Osteoblast (primary cell): ENCODE measurements at places on chromosomes 6 and 20. TPM values are rescaled to one million over a fixed set of nuclear protein-coding genes. Genes with fewer than 3 reads are reported as not detected.

The GNL1 gene
- total RNA-seq = 56.5 and 64.8 TPM in 2 replicates

- DNase-seq = no peak
- H3K27ac ChIP-seq = no peak overlapping the region
- H3K4me3 ChIP-seq = no peak overlapping the region
- no peaks in the 10 kb centered on the region for H3K36me3 ChIP-seq
These were observed 249.3 kb upstream of the PLN start for GRCh38 chr6:118298476-118299427.

DNA sequence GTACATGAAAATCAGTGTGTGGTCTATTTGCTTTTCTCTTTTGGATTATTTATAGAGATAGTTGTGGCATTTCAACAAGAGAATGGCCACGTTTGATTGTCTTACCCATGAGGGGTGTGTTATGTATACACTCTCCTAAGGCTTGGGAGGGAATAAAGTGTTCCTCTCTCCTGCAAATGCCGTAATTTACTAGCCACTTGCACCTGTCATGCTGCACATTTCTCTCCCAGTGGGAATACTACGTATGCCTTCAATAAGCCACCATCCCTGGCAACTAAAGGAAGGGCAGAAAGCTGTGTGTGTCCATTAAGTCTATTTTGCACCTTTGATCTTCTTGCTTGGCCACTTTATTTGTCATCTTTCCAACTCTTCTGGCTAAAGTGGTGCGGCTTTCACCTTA, 541.2 kb downstream of the QKI start:
- H3K27ac ChIP-seq = no peak overlapping the region
- DNase-seq = no peak

DNA sequence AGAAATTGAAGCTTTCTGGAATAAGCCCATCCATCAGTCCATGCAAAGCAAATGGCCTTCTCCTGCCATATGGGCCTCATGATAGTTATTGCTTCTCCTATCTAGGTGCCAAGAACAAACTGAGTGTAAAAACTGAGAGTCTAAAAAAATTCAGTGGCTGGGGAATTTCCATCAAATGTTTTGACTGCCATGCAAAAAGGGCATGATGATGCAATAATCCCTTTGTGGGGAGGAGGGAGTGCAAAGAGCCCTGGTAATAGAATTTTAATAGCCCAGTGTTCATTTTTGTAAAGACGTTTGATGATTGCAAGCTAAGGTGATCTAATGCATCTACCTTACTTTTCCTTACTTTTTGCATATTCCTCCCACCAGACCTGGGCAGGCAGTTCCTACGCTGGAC, 683.7 kb downstream of the EPM2A start:
- DNase-seq = peak; percentile 62
- no peak overlapping the region for H3K27ac ChIP-seq
- no peaks in the 10 kb centered on the region for H3K36me3 ChIP-seq
- no peaks in the 10 kb centered on the region for H3K4me1 ChIP-seq

GRCh38 chr20:38805502-38805957, at the start of gene PPP1R16B:
Gene PPP1R16B (plus strand): TSS chr20:38805697. CDS start chr20:38835926, 30,229 bp downstream.
- H3K4me3 ChIP-seq = peak within 1 kb of the TSS; percentile 54
- H3K4me1 ChIP-seq = no peaks in the 10 kb centered on the region
- DNase-seq = no peak
- no peak within 1 kb of the TSS for H3K27ac ChIP-seq

GRCh38 chr20:47606983-47607613, 105.4 kb downstream of the NCOA3 start:
- DNase-seq = peak; percentile 23
- H3K27ac ChIP-seq = no peak overlapping the region
- H3K36me3 ChIP-seq = no peaks in the 10 kb centered on the region
- no peaks in the 10 kb centered on the region for H3K27me3 ChIP-seq
- no peak overlapping the region for H3K4me3 ChIP-seq

GRCh38 chr6:107556082-107556481, 66.2 kb downstream of the SOBP start:
- no peak for DNase-seq
- H3K36me3 ChIP-seq = no peaks in the 10 kb centered on the region
- no peak overlapping the region for H3K27ac ChIP-seq

DNA sequence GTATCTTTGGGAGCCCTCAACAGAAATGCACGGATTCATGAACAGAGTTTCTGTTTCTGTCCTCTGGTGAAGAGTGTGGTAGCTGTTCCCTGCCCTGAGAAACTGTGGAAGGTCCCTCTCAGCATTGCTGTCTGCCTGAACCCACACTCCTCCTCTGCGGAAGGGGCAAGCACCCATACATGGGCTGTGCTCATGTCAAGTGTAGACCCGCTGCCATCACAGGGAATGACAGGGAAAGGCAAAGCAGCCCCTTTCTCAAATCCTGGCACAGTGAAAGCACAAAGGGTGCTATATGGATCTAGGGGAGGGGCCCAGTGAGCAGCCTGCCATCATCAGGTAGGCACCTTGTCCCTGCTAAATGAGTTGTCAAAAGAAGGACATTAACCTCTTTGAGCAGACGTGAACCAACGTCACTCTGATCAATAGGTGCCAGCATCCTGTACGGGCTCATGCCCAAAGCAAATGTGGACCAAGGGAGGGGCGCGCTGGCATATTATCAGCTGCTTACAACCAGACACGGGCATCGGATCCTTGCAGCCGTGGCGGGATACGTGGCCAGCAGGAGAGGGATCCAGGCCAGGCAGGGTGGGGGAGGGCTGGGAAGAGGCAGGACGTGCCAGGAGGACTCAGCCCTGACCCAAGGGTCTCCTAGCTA, 231.2 kb upstream of the PMEPA1 start:
- no peak overlapping the region for H3K4me3 ChIP-seq
- no peak for DNase-seq
- no peak overlapping the region for H3K27ac ChIP-seq
- H3K27me3 ChIP-seq = no peaks in the 10 kb centered on the region
- peaks cover 10% of the 10 kb centered on the region for H3K4me1 ChIP-seq
- no peaks in the 10 kb centered on the region for H3K36me3 ChIP-seq

GRCh38 chr20:40681165-40681564, 7.9 kb downstream of the MAFB start:
- peaks cover 3% of the 10 kb centered on the region for H3K4me1 ChIP-seq
- no peaks in the 10 kb centered on the region for H3K36me3 ChIP-seq
- H3K27ac ChIP-seq = no peak overlapping the region
- no peak for DNase-seq

DNA sequence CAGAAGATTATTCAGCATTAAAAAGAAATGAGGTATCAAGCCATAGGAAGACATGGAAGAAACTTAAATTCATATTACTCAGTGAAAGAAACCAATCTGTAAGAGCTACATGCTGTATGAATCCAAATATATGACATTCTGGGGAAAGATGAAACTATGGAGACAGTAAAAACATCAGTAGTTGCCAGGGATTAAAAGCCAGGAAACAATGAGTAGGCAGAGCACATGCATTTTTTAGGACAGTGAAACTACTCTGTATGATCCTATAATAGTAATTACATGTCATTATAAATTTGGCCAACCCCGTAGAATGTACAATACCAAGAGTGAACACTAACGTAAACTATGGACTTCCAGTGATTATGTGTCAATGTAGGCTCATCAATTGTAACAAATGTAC, 92.8 kb upstream of the RNF217 start:
- H3K4me1 ChIP-seq = peaks cover 28% of the 10 kb centered on the region
- H3K27ac ChIP-seq = peak overlapping the region; percentile 25
- DNase-seq = peak; percentile 73

- no peaks in the 10 kb centered on the region for H3K27me3 ChIP-seq
- no peak overlapping the region for H3K27ac ChIP-seq
- no peak overlapping the region for H3K4me3 ChIP-seq
- no peaks in the 10 kb centered on the region for H3K36me3 ChIP-seq
- DNase-seq = no peak
These were observed 157.2 kb downstream of the PTPRT start for GRCh38 chr20:43032459-43032858.
